D721Med (cell line): ENCODE measurements at places on chromosomes 2 and 18.

DNA sequence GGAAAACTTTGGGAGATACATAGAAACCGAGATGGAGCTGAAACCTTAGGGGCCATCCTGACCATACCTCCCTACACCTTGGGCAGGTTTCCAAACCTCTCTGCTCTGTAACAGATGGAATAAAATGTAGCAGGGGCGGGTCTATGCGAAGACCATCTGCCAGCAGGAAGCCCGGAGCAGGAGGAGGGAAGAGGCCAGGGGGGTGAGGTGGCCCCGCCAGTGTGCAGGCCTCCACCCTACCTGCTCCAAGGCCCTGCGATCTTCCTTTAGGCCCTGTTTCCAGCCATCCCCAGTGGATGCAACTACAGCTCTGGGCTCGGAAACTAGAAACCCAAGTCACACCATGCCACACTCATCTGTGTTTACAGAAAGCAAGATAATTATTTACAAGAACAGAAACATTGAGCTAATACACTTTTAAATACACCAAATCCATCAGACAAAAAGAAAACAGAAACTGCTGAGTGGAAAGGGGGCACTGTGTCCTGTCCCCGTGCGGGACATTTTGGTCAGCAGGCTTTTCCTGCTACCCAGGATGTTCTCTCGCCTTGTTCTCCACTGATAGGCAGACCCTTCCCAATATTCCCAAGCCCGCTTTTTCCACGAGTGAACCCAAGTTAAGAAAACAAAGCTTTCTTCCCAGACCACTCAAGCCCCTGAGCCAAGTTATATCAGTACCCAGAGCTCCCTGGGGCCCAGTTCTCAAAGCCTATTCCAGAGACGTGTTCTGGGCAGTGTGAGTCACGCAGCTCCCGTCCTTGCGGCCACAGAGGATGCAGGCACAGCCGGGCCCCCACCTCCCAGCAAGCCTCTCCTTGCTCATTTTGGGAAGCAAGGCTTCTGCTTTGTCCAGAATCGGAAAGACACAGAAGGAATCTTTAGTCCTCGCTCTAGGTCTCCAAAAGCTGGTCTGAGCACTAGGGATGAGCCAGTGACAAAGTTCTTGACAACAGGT, 17.3 kb downstream of the CIB4 start:
- DNase-seq, result no peak

- DNase-seq, result no peak
These were observed 219.4 kb downstream of the TGIF1 start for GRCh38 chr18:3669376-3669775.

DNA sequence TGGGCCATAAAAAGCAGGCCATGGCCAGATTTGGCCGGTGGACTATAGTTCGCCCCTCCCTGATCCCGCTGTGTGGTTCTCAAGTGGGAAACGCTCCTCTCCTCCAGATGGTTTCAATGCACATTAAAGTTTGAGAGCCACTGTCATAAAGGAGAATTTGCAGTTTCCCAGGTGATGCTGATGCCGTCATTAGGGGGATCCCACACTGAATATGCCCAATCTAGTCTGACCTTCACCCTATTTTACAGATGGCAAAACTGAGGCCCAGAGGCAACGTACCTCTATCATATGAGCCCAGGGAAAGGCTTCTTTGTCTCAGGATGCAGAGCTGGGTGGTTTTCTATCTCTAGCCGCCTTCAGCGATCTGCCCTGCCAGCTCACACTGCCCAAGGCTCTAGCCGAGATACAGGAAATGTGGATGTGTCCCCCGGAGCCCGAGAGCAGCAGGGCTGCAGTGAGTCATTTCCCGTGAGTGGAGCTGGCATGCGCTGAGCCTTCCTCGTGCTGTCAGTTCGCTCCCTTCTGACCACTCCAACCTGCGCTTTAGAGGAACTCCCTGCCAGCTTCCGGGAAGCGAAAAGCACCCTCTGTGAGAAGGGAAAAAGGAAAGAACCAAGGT, 116.2 kb downstream of the SMAD7 start:
- no peak for DNase-seq

DNA sequence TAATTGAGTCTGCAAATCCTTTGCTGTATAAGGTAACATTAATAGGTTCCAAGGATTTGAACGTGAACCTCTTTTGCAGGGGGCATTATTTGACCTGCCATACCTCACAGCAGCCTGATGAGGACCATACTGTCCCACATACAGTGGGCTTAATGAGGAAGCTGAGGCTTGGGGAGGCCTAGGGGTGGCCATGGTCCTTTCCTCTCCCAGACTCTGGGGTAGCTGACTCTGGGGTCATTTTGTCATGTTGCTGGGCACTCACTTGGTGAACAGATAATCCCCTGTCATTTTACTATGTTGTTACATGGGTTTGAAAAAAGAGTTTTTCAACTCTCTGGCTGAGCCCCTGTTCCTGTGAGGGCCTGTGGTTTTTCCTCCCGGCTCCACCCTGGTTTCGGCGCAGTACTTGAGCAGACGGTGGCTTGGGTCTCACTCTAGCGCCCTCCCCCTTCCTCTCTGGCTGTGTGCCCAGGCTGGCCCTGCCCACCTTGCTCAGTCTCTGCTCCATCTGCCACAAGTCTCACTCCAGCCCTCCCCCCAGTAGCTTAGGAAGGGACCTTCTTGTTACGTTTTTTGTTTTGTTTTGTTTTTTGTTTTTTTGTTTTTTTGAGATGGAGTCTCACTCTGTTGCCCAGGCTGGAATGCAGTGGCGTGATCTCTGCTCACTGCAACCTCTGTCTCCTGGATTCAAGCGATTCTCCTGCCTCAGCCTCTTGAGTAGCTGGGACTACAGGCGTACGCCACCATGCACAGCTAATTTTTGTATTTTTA, 21.0 kb downstream of the INPP4A start:
- no peak for DNase-seq
